ENCODE measurements at places on chromosomes 2 and 18.

DNA sequence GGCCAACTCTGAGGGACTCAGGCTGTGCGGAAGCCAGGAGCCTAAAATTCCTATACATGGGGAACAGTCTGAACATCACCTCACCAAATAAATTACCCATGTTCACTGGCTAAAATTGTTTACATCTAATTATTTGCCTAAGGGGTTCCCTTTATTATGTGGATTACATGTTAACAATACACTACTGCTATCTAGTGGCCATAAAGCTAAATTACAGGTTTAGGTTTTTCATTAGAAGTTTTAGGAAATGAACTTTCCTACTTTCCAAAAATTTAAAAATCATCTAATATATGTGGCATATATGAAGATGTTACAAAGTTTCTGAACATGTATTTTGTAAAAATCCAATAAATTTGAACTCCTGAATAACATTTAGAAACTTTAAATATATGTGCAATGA lies 40.3 kb downstream of the PLA2R1 start:
- DNase-seq = peak; percentile 17

GRCh38 chr2:42860319-42861094 lies 68.1 kb upstream of the HAAO start:
- DNase-seq = no peak

DNA sequence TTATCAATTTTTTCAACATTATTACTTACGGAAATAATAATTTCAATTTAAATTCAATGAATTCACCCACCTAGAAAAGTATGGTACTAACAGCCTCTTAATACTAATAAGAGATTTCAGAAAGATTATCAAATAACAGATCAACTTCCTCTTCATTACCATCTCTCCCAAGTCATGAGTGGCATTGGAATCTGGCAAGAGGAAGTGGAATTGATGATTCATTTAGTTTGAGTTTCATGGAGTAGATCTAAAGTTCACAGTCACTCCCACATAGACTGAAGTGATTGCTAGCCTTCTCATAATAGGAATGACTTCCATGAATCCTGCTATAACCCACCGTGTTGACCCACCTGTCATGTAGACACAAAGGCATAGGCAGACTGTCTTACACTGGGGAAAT lies 77.7 kb upstream of the WDR75 start:
- peak; percentile 73 for DNase-seq

DNA sequence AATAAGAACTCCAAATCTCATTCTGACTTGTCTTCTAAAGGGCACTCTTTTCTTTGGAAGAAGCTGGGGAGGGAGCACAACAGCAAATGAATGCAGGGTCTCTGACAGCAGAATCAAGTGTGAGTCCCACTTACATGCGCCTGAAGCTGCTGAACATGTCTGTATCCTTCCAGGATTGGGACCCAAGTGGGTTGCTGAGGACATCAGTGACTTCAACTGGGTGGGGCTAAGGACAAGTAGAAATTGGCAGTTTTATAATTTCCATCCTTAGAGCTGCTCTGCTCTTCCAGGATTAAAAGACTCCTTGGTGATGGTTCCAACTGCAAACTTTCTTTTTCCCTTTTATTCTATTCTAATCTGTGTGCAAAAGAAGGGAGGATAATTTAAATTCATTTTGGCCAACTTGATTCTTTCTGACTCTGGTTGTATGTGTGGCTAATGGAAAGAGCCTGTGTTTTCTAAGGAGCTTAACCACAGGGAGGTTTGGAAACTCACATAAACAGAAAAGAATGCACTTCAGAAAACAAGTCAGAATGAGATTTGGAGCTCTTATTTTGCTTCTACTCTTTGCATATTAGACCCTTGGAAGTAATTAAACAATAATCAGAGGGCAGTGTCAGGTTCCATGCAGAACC lies 20.6 kb downstream of the ANTXR1 start:
- no peak for DNase-seq

DNA sequence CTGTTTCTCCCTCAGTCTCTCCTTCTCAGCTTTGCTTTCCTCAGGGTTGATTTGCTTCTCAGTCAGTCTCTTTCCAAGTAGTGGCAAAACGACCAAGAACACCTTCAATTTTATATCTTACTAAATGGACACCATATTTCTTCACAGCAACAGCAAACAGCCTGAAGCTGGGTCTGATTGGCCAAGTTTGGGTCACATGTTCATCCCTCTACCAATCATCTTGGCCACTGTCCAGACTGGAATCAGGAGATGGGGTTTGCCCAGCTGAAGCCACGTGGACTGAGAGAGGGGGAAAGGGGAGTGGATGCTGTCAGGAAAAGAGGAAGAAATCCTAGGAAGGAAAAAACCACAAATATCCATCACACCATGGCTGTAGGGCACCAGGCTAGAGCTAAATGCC lies 42.0 kb upstream of the ACMSD start:
- DNase-seq = no peak
